ENCODE measurements at places on chromosomes 1 and 21.

DNA sequence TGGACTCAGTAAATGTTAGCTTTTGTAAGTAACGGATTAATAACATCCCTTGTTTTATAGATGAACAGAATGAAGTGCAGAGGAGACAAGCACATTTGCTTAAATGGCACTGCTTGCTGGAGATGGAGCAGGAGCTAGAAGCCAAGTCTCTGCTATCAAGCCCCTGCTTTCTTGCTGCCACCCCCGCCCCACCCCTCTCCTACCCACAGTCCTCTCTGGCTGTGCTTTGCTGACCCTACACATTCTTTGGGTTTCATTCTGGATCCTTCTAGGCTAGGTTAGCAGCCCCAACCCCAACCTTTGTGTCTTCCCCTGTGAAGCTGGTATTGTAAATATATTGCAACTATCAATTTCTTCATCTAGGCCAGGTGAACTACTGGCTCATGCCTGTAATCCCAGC, 77.5 kb upstream of the CAPZB start:
- no peak for DNase-seq

GRCh38 chr1:174605198-174605597, 157.4 kb downstream of the GPR52 start:
- DNase-seq = no peak

DNA sequence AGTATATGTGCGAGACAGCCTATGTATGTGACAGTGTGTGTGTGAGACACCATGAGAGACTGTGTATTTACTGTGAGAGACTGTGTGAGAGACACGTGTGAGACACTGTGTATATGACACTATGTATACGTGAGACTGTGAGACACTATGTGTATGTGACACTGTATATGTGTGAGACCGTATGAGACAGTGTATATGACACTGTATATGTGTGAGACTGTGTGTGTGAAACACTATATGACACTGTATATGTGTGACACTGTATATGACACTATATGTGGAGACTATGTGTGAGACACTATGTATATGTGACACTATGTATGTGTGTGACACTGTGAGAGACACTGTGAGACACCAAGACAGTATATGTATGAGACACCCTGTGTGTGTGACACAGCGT, 52.9 kb upstream of the KDM4A start:
- DNase-seq = no peak

DNA sequence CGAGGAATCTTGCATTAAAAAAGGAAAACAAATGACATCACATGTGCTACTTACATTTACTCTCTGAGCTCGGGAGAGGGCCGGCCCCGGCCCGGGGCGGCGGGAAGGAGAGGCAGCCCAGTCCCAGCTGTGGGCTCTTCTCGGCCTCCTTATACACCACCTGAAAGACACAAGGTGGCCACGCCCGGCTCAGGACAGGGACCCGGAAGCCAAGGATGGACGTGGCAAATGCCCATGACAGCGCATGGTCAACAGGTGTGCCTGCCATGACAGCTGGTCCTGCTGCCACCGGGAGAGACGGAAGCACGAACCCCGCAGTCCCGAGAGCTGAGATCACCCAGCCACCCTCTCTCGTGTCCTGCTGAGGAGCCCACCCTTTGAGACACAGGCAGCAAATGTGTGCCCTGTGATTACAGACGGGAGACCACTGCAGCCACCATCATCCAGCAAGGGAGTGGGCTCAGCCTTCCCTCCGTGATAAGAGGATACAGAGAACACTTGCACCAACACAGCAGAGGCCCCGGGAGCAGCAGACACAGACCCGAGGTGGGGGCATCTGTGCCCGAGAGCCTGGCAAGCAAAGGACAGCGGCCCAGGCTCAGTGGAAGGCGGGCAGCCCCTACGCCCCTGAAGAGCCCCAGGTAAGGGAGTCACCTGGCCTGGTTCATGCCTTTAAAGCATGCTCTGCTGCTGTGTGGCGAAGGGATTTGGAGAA, 8.7 kb downstream of the TPRG1L start:
- DNase-seq = no peak

GRCh38 chr1:118266436-118266835, 81.4 kb upstream of the SPAG17 start:
- no peak for DNase-seq

- DNase-seq = no peak
These were observed 1047.6 kb upstream of the ADGRL4 start for GRCh38 chr1:80054129-80054528.

GRCh38 chr1:183837062-183837461, 32.1 kb downstream of the RGL1 start:
- DNase-seq = no peak

- DNase-seq = no peak
These were observed 6.0 kb upstream of the SH2D2A start for GRCh38 chr1:156822680-156823079.

- DNase-seq = peak; percentile 46
These were observed 121.7 kb downstream of the SIPA1L2 start for GRCh38 chr1:232508130-232508701.

GRCh38 chr1:157183870-157184269, 45.7 kb upstream of the ETV3 start:
- DNase-seq = no peak

DNA sequence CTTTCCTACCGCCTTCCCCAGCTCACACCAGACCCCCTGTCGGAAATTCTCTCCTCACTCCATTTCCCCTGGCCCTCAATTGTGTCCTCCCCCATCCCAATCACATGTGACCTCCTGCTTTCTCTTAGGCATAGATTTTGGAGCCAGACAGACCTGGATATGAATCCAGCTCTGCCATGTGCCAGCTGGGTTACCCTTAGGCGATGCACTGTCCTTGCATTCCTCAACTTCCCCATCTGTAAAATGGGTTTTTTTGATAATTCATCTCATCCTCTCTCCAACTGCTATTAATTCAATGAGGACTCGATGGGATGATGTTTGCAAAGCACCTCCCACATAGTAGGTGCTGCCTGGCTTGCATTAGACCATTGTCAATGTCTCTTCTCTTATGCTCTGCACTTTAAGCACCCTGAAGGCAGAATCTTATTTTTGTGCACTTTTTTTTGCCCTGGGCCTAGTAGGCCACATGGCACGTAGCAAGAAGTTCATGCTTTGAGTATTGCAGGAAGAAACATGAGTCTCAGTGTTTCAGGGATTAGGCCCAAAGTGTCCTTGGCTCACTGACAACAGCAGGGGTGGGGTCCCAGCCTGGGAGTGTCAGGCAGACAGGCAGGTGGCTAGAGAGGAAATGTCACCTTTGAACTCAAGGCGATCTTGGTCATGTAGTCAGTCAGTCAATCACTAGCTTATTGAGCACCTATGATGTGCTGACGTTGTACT, 47.6 kb downstream of the TAS1R2 start:
- no peak for DNase-seq

DNA sequence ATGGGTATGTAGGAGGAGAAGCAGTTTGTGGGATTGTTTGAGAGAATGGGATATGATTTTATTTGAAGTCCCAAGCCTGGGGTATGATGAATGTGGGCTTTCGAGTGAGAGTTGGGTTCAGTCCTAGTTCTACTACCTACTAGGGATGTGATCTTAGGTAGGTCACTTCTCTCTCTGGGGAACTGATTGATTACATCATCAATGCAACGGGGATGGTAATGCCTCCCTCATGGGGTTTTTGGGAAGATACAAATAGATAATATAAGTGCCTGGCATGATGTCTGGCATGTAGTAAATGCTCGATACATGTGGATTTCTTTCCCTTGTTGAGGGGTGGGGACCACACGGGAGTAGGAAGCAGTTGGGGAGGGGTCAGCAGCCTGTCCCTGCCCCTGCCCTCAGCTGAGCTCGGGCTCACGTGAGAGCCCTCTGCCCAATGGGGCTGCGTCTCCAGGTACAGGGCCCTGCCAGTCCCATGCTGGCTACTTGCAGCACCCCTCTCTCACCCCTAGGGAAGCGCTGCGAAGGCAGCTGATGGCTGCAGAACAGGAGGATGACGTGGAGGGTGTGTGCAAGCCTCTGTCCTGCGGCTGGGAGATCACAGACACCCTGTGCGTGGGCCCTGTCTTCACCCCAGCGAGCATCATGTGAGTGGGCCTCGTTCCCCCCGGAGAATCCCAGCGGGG, 38.7 kb downstream of the AZIN2 start:
- no peak for DNase-seq

DNA sequence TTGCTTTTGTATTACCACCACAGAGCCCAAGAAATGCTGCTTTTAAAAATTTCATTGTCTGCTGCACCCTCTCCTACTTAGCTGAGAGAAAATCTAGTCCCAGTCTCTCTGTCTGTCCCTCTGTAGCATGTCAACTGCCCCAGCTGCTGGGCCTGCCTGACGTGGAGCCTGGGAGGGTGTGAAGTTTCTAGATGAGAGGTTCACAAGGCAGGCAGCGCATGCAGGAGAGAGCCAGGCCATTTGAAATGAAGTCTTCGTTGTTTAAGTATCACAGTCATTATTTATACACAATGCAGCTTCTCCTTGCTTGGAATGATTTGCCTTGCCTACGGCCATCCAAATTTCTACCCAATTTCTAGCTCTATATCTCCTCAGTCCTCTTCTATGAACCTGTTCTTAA, 306.8 kb upstream of the PLXNA2 start:
- no peak for DNase-seq

- DNase-seq = no peak
These were observed 212.9 kb downstream of the GRIK3 start for GRCh38 chr1:36821386-36821785.

- no peak for DNase-seq
These were observed 235.2 kb downstream of the FAM72C start for GRCh38 chr1:143736562-143736961.

DNA sequence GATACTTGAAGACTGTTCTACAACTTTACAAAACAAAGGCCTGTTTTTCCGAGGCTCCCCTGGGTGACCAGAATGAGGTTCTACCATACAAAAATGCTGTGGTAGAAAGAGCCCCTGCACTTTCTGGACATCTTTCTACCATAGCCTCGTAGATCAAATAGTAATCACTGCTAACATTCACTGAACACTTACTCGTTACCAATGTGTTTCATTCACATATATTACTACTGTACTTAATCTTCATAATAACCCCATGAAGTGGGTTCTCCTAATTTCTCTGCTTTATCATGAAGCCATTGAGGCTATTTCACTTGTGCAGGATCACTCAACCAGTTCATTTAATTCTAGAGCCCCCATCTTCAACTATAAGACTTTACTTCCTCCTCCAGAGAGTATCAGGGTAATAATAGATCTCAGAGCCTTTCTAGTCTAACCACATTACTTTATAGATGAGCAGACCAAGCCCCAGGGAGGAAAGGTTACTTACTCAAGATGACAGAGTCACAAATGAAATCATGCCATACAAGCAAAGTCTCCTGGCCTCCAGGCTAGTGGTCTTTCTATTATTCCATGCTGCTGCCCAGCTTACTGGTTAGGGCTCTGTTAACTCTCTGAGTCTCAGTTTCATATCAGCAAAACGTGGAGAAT, 46.7 kb upstream of the OSBPL9 start:
- no peak for DNase-seq

DNA sequence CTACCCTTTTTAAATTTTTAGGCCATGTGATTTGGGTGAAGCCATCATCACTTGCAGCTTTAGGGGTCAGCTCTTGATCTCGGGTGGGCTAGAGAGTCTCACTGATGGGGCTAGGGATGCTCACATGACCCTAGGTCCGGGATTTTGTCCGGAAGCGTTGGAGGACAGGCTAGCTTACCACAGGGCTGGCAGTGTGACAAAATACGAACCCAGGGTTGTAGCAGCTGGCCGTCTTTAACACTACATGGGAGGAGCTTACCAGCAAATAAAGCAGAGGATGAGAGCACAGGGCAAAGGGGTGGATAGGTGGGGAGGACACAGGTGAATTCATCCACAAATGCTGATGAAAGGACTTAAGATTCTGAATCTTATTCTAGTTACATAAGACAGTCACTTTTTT, 21.9 kb downstream of the GPR161 start:
- no peak for DNase-seq

- DNase-seq = no peak
These were observed 1.2 kb downstream of the TBCE start for GRCh38 chr1:235368428-235368827.

GRCh38 chr1:212612041-212612961, 3.7 kb downstream of the ATF3 start:
- no peak for DNase-seq

Data from caudate nucleus (tissue), 63 donors.